ENCODE measurements at places on chromosomes 5 and 9.
A peak's percentile ranks its signal among the peaks of the same experiment; 100 is the strongest.

GRCh38 chr9:127904561-127905003 lies 5.2 kb upstream of the ST6GALNAC6 start:
- peaks cover 12% of the 10 kb centered on the region for H3K36me3 ChIP-seq
- no peaks in the 10 kb centered on the region for H3K27me3 ChIP-seq
- H3K4me3 ChIP-seq, result no peak overlapping the region
- H3K4me1 ChIP-seq, result peaks cover 54% of the 10 kb centered on the region

DNA sequence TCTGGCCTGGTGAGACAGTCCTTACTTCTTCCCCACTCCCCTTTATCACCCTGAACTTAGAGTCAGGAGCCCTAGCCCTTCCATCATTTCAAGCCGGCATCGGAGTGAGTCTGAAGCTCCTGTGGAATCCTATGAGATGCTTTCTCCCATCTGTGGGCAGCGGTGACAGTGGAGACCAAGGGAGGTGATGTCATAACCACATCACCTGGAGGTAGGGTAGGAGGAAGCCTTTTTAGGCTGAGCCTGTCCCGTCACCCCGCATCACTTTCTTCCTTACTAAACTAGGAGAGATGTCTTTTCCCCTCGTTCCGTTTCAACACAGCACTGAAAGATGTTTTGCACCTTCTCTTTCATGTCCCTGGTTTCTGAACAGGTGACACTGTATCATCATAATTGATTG lies 124.1 kb upstream of the WWC1 start:
- peak overlapping the region; percentile 35 for H3K27ac ChIP-seq
- peaks cover 7% of the 10 kb centered on the region for H3K27me3 ChIP-seq
- H3K36me3 ChIP-seq, result no peaks in the 10 kb centered on the region
- DNase-seq, result no peak

DNA sequence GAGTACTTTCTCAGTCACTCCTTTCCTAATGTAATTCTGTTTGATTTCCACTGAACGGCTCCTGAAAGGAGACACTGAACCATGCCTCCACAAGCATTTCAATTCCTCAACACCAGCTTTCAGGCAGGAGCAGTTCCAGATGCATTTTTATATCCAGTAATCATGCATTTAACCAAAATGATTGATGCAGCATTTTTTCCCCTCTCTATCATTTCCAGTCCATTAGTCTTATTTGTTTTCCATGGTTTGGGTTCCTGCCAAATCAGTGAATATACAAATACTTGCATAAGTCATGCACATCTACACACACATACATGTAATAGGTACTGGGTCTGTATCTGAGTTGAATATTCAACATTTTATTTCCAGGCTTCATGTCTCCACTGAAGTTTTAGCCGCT lies 122.7 kb downstream of the GRIA1 start:
- no peaks in the 10 kb centered on the region for H3K27me3 ChIP-seq
- no peak for DNase-seq
- no peak overlapping the region for H3K27ac ChIP-seq

DNA sequence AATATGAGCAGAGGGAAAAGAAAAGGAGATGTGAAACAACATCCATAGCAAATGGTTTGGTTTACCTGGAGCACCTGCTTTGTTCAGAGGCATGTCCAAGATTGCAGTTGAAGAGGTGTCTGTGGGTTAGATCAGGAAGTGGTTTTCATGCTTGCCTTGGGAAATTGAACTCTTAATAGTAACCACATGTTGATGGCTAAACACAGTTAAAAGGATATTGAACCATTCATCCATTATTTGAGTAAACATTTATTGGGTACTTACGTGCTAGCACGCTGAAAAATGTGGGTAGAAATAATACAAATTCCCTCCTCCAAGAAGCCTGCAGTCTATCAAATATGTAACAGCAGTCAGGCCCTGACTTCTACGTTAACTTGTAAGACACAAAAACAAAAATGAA lies 235.7 kb upstream of the TNC start:
- no peak overlapping the region for H3K27ac ChIP-seq
- H3K4me3 ChIP-seq, result no peak overlapping the region
- no peak for DNase-seq
- no peaks in the 10 kb centered on the region for H3K4me1 ChIP-seq
- no peaks in the 10 kb centered on the region for H3K27me3 ChIP-seq

- DNase-seq, result no peak
- peaks cover 32% of the 10 kb centered on the region for H3K36me3 ChIP-seq
- no peak overlapping the region for H3K4me3 ChIP-seq
- no peaks in the 10 kb centered on the region for H3K27me3 ChIP-seq
- no peak overlapping the region for H3K27ac ChIP-seq
- peaks cover 15% of the 10 kb centered on the region for H3K4me1 ChIP-seq
Measured at GRCh38 chr9:137725598-137725997, 106.8 kb downstream of the EHMT1 start.

DNA sequence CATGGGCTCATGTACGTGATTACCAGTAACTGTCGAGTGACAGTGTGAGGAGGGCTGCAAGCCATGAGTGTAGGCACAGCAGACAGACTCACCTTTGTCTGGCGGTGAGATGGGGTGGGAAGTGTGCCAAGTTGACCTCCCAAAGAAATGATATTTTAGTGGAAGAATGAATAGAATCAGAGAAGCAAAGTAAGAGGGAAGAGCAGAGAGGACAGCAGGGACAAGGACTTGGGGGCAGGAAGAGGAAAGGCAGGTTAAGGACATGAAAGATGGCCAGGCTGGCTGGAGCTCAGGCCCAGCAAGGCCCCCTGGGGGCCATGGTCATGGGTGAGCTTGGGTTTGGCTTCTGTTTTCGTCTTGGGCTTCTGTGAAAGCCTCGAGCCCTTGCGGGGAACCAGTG lies 20.2 kb downstream of the TGFBI start:
- no peak overlapping the region for H3K4me3 ChIP-seq
- peaks cover 36% of the 10 kb centered on the region for H3K36me3 ChIP-seq
- H3K27me3 ChIP-seq, result no peaks in the 10 kb centered on the region
- H3K4me1 ChIP-seq, result peaks cover 38% of the 10 kb centered on the region

DNA sequence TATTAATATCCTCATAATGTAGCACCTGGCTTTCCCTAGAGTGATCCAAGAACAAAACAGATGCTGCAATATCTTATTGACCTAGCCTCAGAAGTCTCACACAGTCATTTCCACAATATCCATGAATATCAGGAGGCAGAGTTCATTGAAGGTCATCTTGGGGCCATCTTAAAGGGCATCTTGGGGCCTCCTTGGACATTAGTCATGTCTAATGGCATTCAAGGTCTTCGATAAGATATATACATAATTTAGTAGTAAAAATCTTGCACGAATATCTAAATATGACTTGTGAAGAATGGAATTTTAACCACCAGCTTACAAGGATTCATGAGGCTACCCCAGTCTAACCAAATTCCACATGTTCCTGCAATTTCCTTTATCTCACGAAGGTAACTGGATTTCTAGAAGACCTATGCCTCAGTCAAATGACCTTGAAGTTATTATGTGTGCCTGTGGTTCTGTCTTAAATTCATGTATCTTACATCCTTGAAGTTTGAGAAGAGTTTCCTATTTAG lies 163.6 kb upstream of the SPEF2 start:
- H3K27me3 ChIP-seq, result no peaks in the 10 kb centered on the region
- H3K36me3 ChIP-seq, result no peaks in the 10 kb centered on the region
- no peak overlapping the region for H3K4me3 ChIP-seq

GRCh38 chr5:91938441-91938840 lies 555.3 kb upstream of the ARRDC3 start:
- no peaks in the 10 kb centered on the region for H3K36me3 ChIP-seq
- no peak overlapping the region for H3K27ac ChIP-seq
- H3K4me3 ChIP-seq, result no peak overlapping the region
- H3K27me3 ChIP-seq, result no peaks in the 10 kb centered on the region
- H3K4me1 ChIP-seq, result no peaks in the 10 kb centered on the region
- no peak for DNase-seq

DNA sequence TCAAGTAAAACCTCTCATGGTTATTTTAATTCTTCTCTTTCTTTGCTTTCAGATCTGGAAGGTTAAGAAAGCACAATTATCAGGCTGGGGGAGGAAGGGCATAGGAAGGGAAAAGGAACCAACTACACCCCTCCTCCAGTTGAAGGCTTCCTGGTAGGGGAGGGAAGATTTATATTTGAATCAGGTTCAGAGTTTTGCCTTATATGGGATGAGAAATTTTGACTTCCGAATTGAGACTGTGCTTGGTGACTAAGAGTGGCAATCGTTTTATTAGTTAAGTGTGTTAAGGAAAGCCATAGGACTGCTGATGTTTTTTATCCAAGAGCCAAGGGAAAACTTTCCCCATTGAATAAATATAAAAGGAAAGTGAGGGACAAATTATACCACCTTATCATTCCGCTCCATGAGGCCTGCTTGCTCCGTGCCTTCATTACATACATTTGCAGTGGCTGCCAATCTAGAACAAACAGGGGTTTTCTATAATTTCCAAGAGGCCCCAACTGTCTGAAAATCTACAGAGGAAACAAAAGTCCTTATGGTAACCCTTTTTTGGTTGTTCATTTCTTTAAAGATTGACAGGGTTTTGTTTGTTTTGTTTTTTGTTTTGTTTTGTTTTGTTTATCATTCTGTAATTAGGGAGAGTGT lies 115.7 kb upstream of the EPB41L4A start:
- DNase-seq, result no peak
- no peaks in the 10 kb centered on the region for H3K4me1 ChIP-seq
- no peaks in the 10 kb centered on the region for H3K27me3 ChIP-seq
- H3K27ac ChIP-seq, result no peak overlapping the region

DNA sequence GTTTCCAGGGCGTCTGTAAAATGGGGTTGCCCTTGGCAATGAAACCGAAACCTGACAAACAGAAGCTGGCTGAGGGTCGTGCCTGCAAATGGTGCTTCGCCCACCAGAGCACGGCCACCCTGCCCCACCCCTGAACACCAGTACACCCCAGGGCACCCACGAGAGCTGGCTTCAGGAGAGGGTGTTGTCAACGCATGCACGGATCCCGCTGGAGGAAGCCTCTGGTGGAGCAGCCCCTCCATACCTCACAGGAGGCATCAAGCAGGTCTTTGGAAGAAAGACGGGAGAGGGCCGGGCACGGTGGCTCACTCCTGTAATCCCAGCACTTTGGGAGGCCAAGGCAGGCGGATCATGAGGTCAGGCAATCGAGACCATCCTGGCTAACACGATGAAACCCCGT lies 8.6 kb downstream of the SLC6A3 start:
- no peak overlapping the region for H3K4me3 ChIP-seq
- peaks cover 59% of the 10 kb centered on the region for H3K27me3 ChIP-seq
- no peak overlapping the region for H3K27ac ChIP-seq
- DNase-seq, result no peak
- no peaks in the 10 kb centered on the region for H3K36me3 ChIP-seq
- H3K4me1 ChIP-seq, result no peaks in the 10 kb centered on the region

GRCh38 chr9:115401756-115402327 lies 283.9 kb upstream of the TNC start:
- H3K4me3 ChIP-seq, result no peak overlapping the region
- no peaks in the 10 kb centered on the region for H3K36me3 ChIP-seq
- no peak overlapping the region for H3K27ac ChIP-seq
- no peaks in the 10 kb centered on the region for H3K4me1 ChIP-seq

DNA sequence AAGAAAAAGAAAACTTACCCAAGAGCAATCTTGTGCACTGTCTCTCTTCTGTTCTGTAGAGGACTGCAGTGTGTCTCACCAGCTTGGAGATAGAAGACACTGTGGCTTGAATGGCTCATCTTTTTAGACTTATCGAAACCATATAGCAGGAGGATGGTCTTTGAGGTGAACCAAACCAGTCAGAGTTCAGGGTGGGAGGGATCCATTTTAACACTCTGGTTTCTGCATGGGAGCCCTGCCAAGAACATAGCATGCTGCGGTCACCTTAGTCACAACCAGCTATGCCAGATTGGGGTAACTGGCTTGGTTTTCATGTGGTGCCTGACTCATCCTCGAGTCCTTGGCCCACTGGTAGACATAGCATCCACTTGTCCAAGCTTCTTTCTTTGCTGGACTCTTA lies 135.1 kb downstream of the PAPPA start:
- H3K4me3 ChIP-seq, result no peak overlapping the region
- H3K36me3 ChIP-seq, result no peaks in the 10 kb centered on the region
- H3K27ac ChIP-seq, result no peak overlapping the region
- no peak for DNase-seq
- no peaks in the 10 kb centered on the region for H3K4me1 ChIP-seq
- H3K27me3 ChIP-seq, result no peaks in the 10 kb centered on the region

GRCh38 chr9:93041108-93041802 lies 17.2 kb upstream of the SUSD3 start:
- no peaks in the 10 kb centered on the region for H3K36me3 ChIP-seq
- H3K4me3 ChIP-seq, result no peak overlapping the region
- no peaks in the 10 kb centered on the region for H3K27me3 ChIP-seq

Data from left ventricle myocardium inferior (tissue), 1 donor.